ENCODE measurements at places on chromosomes 6 and 20.

DNA sequence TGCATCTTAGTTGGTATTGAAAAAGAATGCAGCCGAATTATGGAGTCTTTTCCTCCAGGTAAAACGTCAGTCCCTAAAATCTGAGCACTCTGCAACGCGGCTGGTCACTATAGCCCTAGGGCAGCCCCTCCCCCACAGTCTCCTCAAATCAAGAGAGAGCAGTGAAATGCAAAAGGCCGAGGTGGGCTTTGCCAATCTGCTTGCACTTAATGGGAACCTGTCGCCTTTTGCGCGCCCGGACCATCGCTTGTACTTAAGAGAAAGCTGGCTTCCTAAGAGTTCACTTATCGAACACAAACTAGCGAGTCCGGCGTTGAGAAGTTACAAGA, 447 bp downstream of the MCM3 start:
- DNase-seq = peak; percentile 71

DNA sequence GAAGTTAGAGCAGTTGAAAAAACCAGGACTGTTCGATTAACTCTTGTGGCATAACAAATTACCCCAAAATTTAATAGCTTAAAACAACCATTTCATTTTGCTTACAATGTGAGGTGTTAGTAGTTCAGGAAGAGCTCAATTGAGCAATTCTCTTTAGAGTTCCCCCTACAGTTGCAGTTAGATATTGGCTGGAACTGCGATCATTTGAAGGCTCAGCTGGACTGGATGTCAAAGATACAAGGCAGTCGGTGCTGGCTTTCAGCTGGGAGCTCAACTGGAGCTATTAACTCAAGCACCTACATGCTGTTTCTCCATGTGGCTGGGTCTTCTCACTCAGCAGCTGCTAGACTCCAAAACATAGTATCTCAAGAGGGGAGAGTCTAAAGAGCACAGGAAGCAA, 96.0 kb upstream of the LOC128125822 start:
- no peak for DNase-seq

DNA sequence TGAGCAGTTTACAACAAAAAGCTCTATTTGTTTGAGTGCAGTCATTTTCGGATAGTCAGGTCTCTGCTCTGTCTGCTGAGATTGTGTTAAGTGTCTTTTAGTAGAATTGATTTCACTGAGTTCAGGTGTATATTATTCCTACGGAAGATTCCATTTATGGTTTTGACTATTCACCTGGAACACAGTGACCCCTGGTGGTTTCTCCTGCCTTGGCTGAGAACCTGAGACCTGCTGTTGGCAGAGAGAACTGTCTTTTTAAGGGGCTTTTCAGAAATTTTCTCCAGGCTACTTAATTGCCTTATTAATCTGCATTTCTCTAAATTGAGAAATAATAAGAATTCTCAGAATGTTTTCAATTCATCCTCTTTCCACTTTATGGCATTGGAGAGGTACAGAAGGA, 508.0 kb downstream of the TBC1D32 start:
- no peak for DNase-seq

GRCh38 chr20:15563836-15564235, 1009.4 kb downstream of the KIF16B start:
- DNase-seq = no peak

DNA sequence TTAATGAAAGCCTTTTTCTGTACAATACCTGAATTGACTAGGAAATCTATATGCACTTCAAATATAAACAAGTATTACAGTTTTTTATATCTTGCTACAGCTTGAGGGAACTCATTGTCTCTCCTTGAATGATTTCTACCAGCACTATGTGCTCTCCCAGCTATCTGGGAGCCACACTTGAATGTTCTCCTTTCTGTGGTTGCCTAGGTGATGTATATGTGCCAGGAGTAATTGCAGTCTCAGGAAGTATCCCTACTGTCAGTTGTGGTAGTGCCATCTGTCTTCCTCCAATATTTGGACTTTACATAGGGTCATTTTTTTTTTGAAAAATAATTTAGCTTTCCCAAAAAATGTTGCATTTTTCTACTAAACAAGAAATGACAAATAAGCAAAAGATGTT, 288.0 kb upstream of the PLCB4 start:
- no peak for DNase-seq

DNA sequence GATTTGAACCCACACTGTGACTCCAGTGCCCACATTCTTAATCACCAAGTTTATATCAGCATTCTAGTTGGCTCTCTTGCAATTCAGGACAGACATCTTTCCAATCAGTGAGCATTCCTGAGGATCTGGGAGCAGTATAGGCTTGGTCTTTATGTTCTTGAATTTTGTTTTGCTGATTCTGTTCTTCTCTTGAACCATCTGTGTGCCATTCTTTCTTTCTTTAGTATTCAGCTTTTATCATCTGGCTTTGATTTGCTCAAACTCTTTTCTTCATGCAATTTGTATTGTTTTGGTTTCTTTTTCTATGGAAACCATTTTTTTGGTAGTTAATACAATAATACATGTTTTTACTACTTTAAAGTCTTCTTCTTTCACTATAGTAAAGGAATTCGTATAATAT, 162.4 kb downstream of the CD109 start:
- no peak for DNase-seq

DNA sequence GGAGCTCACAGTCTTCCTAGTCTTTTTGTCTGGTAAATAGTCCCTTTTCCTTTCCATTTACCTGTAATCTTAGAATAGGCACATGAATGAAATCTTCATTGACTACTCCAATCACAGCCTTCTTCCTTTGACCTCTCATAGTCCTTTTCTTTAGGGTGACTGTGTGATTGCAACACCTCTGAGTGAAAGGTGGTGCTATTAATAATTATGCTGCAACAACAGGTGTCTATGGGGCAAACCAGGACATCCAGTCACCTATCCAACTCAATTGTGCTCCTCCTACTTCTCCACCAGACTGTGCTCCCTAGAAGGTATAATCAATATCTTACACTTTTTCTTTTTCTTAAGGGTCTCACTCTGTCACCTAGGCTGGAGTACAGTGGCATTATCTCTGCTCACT, 29.4 kb downstream of the RIPOR2 start:
- DNase-seq = no peak

DNA sequence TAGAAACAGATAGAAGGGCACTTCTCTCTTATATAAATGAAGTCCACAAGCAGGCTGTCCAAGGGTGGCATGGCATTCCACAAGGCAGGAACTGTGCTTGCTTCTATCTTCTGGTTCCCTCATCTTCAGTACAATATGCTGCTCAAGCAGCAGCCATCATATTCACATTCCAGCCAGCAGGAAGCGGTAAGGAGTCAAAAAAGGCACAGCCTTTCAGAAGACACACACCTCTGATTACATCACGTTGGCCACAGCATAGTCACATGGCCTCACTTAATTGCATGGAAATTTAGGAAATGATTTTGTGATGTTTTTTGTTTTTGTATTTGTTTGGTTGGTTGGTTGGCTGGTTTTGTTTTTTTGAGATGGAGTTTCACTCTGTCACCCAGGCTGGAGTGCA, 19.0 kb downstream of the REM1 start:
- DNase-seq = peak; percentile 21

GRCh38 chr6:121886223-121886830, 450.9 kb downstream of the GJA1 start:
- no peak for DNase-seq

GRCh38 chr6:3526962-3527650, 70.3 kb upstream of the SLC22A23 start:
- no peak for DNase-seq

DNA sequence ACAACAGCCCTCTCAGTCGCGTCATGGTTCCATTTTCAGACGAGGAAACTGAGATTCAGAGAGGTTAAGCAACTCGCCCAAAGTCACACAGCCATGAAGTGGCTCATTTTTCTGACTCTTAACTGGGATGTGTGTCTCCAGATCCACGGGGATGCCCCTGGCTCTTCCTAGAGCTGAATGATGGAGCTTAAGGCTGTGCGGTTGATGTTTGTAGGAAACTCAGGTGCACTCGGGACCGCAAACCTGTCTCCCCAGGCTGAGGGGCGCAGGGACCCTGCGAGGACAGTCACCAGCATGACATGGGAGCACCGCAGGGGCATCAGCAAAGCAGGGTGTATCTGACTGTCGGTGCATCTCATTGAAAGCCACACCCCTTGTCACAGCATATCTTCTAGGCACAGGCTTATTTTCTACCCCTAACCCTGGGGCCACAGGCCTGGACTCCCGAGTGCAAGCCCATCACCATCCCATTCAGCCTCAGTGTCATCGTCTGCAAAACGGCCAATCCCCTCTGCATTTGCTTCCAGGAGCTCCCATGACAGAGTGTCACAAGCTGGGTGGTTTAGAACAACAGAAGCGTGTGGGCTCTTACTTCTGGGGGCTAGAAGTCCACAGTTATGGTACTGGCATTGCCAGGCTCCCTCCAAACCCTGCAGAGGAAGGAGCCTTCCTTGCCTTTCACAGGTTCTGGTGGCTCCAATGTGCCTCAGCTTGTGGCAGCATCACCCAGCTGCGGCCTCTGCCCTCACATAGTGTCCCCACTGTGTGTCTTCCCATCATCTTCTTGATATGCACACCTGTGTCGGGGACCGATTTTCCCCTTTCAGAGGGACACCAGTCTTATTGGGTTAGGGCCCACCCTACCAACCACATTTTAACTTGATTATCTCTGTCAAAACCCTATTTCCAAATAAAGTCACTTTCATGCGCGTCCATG, 9.9 kb upstream of the ARHGAP40 start:
- peak; percentile 26 for DNase-seq

DNA sequence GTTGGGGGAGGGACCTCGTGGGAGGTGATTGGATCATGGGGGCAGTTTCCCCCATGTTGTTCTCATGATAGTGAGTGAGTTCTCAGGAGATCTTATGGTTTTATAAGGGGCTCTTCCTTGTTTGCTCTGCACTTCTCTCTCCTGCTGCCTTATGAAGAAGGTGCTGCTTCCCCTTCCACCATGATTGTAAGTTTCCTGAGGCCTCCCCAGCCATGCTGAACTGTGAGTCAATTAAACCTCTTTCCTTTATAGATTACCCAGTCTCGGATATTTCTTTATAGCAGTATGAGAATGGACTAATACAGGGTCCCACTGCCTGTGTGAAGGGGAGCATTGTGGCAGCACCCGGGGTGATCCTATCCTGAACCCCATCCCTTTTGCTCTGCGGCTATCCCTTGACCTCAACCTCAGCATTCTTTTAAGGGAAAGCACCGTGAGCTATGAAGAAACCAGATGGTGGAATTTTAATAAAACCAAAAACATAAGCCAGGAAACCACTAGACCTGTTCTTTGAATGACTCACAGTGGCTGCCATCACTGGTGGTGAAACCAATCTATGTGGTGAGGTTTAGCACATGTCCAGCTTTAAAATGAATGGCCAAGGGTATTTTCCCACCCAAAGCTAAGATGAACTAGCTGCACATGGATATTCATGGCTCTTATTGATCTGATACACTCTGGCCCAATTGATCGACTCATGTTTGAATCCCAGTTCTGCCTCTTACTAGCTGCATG, 62.2 kb downstream of the ZDHHC14 start:
- peak; percentile 39 for DNase-seq

DNA sequence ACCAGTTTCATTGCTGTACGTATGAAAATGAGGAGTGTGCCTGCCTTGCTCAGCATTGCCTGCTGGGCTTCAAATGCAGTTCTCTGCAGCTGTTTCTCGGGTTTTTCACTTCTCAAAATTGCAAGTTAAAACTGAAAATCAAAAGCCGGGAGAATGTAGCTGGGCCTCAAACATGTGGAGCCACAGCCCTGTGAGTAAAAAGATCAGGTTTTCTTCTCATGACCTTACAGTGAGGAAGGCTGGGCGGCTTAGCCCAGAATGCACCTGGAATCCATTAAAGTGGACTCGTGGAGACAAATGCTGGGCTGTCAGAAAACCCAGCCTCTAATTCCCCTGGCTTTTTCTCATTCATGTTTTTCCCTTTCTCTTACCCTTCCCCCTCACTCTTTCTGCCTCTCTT, 34.4 kb downstream of the DSE start:
- DNase-seq = no peak

DNA sequence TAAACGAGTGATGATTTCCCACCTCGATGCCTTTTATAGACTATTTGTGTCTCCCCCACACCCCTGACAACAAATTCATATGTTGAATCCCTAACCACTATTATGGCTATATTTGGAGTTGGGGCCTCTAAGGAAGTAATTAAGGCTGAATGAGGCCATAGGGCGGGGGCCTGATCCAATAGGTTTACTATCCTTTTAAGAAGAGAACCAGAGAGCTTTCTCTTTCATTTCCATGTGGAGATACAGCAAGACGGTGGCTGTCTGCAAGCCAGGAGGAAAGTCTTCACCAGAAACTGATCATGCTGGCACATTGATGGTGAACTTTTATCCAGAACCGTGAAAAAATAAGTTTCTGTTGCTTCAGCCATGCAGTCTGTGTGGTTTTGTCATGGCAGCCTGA, 38.9 kb upstream of the CLIC5 start:
- DNase-seq = no peak

DNA sequence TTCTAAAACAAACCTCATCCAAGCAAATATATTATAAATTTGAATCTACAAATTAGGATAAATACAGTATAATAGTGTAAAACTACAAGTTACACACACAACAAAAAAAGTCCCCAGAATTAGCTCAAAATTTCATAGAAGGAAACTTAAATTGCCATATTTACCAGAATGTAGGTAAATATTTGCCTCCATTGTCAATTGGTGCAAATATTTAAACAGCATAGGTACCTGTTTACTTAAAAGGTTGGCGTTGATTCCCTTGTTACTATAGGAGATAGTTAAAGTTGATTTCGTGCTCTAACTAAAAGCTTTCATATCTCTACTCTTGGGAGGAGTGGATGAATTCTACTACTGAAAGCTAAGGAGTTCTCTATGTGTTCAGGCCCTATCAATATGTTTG, 111.6 kb upstream of the TENT5A start:
- no peak for DNase-seq

GRCh38 chr6:27312950-27313271, 838 bp upstream of the POM121L2 start:
- DNase-seq = no peak

DNA sequence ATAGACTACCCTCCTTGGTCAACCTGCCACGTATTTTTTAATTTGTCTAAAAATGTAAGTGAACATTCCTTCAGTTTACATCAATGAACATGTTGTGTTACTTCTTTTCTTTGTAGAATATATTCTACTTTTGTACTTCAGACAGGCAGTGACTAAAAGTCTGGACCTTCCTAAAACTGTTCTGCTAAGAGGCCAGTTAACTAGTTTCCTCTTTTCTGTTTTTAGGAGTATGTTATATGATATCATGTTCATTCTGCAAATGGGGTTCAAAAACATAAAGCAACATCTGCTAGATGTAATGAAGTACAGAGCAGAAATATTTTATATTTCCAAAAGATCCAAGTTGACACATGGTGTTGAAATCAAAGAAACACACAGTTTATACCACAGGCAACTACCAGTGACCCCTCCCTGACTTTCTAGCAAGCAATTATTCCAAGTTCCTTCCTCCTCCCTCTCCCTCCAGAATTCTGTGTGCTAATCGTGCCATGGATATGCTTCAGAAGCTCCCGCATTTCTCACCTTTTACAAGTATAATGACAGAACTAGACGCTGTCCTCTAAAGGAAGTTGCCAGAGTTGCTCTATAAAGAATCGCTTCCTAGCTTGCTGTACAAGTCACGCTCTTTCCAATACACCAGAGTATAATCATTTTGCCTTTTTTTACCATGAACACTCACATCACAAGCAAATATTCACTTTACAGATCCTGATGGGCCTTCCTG, 64.7 kb downstream of the ARHGAP18 start:
- no peak for DNase-seq

- DNase-seq = no peak
Observed at GRCh38 chr6:50884364-50884763, 65.7 kb downstream of the TFAP2B start.
